ENCODE measurements at places on chromosomes 7 and 10.

DNA sequence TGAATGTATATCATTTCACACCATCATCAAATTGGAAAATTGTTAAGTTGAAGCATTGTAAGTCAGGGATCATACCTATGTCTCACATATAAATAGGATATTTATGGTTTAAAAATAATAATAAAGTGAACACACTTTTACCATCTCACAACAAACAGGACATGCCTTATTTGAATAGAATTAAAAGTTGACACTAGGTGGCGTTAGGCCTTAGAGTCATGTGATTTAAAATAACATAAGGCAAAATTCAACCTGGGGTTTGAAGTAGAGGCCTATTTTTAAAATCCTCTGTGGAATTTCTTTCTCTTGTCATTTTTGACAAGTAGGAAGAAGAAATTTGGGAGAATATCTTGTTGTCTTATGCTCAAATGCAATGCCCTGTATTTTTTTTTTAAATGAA, 184.7 kb upstream of the PCDH15 start:
- DNase-seq = no peak

- DNase-seq = no peak
These were observed 348.2 kb upstream of the C7orf33 start for GRCh38 chr7:148242294-148242821.

DNA sequence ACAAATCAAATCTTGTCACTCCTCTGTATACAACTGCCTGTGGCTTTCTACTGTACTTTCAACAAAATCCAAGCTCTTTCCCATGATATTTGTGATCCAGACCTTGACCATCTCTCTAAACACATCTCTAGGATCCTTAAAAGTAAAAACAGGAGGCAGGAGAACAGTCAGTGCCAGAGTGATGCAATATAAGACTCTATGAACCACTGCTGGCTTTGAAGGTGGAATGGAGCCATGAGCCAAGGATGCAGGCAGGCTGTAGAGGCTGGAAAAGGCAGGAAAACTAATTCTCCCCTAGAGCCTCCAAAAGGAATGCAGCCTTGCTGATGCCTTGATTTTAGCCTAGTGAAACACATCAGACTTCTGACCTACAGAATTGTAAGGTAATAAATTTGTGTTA, 45.5 kb upstream of the LRRN3 start:
- DNase-seq = no peak

DNA sequence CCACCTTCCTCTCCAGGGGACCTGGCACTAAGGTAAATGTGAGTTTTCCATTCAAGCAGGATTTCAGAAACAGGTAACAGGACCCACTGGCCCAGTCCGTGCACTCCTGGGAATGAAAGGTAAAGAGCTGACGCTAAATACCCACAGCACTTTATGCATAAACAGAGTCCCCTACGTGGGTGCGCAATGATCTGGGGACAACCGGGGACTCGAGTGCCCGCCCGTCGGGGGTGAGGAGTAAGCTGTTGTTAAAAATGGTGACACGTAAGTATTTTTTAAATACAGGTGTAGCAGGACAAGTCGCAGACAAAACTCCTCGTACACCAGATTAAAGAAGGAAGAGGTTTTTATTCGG, 47.2 kb upstream of the PPP2R2D start:
- no peak for DNase-seq

DNA sequence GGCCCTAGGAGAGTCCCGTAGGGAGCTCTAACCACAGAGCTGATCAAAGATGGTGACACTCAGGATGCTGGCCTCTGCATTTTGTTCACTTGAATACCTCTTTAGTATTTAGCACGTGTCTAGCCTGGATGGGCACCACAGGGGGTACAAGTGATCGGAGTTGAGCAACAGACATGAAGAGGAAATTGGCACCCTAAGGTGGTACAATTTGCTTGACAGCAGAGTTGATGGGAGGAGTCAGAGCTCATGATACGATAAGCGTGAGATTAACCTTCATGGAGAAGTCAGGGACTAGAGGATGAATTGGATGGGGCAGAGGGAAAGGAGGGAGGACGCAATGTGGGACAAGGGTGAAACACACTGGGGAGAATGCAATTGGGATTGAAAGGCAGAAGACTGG, 9.9 kb upstream of the ZNF212 start:
- DNase-seq = no peak

GRCh38 chr7:42096681-42097561, 140.1 kb downstream of the GLI3 start:
- DNase-seq = no peak

DNA sequence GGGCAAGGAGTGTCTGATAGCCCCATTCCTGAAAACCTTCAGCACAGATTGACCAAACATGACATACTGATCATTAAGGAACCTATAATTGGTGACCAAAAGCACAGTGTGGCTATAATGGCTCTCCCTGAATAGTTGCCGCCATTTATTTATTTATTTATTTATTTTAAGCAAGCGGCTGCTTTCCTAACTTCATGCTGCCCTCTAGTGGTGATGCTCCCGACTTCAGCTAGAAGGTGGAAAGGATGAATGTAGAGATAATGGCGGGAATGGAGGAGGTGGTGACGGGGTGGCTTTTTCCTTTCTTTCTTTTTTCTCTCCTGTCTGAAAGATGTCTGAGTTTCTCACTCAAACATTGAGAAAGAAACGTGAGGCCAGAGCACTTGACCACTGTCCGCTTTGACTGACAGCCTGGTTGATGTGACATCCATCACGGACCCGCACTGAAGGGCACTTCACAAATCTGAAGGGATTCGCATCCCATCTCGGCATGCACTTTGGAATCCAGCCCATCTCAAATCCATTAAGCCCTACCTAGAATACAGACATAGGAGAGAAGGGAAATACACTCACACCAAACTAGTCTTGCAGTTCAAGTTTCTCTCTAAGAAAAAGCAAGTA, 1090.1 kb downstream of the KCNMA1 start:
- no peak for DNase-seq

DNA sequence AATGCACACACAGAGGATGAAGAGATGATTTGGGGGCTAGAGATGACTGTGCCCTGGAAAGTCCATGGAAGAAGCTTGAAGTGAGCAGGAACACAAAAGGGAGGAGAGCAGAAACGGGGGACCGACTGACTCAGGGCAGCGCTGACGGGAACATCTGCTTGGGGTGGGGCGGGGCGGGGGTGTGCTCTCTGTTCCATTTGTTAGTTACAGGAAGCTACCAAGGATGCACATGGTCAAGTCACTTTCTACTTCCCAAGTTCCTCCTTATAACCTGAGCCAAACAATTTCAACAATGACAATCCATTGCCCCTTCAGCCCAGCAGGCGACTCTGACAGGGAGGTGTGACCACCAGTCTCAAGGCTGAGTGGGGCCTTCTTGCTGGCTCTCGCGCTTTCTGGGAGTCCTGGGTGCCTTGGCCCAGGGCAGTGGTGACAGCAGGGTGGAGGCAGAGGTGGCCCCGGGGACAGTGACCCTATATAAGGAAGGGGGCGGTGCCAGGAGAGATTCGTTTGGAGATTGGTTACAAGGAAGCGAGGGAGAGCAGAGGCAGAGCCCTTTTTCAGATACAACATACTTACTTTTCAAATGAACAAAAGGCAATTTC, 39.6 kb downstream of the CLEC2L start:
- no peak for DNase-seq

GRCh38 chr7:47534322-47535034, 47.4 kb downstream of the TNS3 start:
- no peak for DNase-seq

DNA sequence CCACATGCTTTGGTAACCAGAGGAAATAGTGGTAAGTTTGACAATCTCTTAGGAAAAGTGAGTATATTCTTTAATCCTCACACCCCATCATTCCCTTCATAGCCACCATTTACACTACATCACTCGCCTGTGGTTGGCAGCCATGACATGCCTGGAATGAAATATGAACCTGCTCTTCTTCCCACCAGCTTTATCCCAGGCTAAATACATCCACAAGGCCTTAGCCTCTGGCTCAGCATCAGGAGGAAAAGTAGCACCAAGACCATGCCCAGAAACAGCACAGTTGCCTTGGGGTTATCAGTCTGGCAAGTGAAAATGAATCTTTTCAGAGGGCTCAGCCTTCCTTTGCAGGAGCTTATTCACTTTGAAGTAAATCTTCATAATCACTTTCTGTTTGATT, 40.3 kb downstream of the SGCE start:
- DNase-seq = no peak

DNA sequence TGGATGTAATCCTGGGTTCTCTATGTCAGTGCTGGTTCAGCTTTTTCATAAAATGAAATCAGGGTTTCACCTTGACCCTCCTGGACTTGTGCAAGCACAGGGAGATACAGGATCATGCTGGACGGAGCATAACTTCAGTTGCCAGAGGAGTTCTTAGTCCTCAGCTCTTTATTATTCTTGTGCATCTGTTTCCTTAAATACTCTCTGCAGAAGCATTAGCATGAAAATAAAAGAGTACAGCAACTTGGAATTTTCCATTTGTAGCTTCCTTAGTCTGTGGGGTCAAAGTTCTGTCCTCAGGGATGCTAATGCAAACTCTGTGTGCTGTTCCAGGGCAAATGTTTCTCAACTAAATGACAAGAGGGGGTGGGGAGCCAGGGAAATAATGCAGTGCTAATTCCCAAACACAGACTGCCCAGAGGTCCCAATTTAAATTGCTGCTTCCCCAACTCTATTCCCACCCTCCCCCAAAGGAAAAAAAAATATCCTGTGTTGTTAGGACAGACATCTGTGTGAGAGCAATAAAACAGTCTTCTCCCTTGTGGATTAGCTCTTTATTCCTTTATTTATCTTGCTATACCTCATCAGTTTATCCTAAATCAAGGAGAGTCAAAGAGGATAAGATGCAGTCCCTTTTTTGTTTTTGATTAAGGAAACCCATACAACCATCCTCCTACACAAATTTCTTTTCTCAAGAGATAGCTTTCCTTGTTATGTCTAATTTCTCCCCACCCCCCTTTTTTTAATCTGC, 905.0 kb downstream of the LRMDA start:
- DNase-seq = no peak

- no peak for DNase-seq
These were observed 962.7 kb downstream of the LRMDA start for GRCh38 chr10:76393875-76394706.

DNA sequence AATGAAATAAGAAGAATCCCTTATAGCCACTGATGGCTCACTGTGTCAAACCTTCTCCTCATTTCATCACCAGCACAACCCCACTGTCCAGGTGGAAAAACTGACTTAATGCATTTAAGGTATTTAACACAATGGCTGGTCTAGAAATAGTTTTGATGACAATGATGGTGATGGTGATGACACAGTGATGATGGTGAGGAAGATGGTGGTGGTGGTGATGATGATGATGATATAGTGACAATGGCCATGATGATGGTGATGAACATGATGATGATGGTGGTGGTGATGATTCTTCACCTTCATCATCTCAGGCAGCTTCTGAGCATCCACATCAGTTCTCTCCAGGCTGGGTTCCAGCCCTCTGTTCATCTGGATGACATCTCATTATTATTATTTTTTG, 186.6 kb downstream of the TCERG1L start:
- DNase-seq = no peak

DNA sequence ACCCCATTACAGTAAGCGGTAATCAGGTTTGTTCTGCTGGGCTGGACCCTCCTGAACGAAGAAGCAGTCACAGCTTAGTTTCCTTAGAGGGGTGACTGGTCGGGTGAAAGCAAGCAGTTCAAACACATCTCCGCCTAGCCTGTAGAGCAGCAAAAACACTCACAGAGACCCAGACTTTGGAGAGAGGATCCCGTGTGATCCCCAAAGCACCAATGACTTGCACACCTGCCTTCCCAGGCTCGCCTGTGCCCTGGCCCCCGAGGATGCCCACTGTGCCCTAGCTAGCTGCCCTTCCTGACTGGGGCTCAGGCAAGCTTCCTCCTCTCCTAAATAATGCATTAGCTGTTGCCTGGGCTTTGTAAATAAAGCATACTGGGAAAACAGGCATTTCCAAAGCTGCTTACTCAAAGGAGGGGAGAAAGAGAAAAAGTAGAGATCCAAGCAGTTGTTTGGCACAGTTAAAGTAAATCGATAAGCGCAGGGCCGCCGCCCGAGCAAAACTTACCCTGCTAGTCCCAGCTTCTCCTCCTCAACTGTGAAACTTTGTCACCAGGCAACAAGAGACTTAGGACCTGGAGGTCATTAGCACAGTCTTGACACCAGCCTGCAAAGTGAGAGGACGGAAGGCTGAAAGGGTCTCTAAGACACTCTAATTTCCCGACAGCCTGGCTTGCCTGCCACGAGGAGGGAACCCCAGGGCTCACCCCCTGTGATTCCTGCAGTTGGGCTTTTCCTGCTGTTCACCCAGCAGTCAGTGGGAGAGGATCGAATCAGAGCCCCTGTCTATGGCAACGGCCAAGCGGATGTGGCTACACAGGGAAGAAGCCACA, 4.8 kb downstream of the LRRC18 start:
- no peak for DNase-seq

DNA sequence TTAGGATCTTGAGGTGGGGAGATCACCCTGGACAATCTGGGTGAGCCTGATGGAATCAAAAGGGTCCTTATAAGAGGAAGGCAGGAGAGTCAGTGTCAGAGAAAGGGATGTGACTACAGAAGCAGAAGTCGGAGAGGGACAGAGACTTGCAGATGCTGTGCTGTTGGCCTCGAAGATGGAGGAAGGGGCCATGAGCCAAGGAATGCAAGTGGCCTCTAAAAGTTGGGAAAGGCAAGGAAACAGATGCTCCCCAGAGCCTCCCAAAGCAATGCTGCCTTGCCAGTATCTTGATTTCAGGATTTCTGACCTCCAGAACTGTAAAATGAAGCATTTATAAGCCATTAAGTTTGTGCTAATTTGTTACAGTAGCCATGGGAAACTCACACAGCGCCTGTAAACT, 165.2 kb downstream of the FANK1 start:
- no peak for DNase-seq
